Anterior cingulate cortex (tissue), 58 donors: ENCODE measurements at places on chromosomes 13 and 19.

DNA sequence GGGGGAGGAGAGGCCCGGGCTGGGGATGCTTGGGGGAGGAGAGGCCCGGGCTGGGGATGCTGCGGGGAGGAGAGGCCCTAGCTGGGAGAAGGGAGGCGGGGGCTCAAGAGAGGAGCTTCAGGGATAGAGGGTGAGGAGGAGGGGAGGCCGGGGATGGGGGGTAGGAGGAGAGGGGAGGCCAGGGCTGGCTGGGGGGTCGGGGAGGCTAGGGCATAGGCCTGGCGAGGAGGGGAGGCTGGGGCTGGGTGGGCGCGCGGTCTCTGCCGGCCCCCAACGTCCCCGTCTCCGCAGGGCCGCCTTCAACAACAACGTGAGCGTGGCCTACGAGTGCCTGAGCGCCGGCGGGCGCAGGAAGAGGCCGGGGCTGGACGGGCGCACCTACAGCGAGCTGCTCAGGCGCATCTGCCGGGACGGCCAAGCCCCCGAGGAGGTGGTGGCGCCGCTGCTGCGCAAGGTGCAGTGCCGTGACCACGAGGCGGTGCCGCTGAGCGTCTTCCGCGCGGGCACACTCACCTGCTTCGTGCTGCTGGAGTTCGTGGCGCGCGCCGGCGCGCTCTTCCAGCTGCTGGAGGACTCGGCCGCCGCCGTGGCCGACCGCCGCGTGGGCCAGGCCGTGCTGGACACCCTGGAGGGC lies 11.4 kb downstream of the TPGS1 start:
- no peak for DNase-seq

GRCh38 chr19:52140032-52140710 lies 433 bp upstream of the ZNF616 start:
- no peak for DNase-seq

GRCh38 chr13:110445183-110445582 lies 116.3 kb downstream of the RAB20 start:
- no peak for DNase-seq

DNA sequence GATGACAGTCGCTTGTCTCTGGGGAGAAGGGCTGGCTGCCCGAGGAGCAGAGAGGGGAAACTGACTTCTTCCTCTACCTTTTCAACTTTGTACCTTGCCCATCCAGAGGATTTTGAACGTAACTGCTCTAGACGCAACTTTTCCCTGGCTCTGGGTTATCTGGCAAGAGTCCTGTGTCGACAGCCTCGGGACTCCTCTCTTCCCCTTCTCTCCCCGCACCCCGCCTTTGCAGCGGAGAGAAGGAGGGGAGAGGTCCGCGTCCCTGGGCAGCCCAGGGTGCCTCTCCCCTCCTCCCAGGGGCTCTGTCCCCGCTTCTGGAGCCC lies 574 bp downstream of the SH3GL1 start:
- DNase-seq = no peak

DNA sequence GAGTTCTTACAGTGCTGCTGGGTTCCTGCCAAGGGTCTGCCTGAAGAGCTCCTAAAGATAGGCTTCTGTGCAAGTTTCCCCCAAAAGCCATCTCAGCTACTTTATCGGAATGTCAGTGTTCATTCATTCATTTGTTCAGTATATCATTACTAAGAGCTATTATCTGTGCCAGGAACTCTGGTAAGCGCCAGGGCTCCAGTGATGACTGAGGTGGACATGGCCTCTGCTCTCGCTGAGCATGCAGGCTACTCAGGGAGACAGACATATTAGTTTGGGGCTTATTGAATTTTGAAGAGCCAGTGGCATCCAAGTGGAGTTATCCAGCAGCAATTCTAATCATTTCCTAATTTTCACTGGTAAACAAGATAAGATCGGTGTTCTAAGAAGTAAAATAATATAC lies 65.8 kb downstream of the DGKH start:
- DNase-seq = no peak

GRCh38 chr13:23848019-23848418 lies 41.2 kb downstream of the MIPEP start:
- DNase-seq = no peak

GRCh38 chr19:14476673-14477401 lies 1.7 kb upstream of the PTGER1 start:
- DNase-seq = no peak

DNA sequence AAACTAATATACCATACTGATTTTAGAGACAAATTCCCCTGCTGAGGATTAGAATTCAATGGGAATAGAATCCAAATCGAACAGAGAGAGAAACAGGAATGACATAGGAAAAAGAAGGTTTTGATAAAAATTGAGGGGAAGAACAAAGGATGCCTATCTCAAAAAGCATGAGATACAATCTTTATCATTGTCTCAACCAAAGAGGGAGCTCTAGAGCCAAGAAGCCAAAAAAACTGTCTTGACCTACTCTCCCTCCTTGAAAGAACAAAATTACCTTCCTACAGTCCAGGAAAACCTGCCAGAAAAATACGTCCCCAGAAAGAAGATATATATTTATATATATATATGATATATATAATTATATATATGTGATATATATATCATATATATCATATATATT lies 39.2 kb upstream of the MIR17HG start:
- no peak for DNase-seq

DNA sequence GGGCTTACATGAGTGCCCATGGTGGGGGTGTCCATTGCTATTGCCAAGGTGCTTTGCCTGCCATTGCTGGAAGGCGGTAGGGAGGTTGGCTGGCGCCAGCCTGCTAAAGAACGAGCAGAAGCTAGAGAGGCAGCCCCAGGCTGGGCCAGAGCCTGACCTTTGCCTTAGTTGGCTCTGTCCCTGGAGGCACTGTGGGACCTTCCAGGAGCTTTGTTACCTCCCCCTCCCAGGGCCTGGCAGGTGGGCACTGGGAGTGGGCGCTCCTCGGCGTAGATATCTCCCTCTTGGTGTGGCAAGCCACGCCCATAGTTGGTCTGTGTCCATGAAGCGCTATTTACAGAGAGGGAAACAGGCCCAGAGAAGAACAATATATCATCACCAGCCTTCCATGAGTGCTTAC lies 2.3 kb upstream of the SLC25A42 start:
- DNase-seq = peak; percentile 52

DNA sequence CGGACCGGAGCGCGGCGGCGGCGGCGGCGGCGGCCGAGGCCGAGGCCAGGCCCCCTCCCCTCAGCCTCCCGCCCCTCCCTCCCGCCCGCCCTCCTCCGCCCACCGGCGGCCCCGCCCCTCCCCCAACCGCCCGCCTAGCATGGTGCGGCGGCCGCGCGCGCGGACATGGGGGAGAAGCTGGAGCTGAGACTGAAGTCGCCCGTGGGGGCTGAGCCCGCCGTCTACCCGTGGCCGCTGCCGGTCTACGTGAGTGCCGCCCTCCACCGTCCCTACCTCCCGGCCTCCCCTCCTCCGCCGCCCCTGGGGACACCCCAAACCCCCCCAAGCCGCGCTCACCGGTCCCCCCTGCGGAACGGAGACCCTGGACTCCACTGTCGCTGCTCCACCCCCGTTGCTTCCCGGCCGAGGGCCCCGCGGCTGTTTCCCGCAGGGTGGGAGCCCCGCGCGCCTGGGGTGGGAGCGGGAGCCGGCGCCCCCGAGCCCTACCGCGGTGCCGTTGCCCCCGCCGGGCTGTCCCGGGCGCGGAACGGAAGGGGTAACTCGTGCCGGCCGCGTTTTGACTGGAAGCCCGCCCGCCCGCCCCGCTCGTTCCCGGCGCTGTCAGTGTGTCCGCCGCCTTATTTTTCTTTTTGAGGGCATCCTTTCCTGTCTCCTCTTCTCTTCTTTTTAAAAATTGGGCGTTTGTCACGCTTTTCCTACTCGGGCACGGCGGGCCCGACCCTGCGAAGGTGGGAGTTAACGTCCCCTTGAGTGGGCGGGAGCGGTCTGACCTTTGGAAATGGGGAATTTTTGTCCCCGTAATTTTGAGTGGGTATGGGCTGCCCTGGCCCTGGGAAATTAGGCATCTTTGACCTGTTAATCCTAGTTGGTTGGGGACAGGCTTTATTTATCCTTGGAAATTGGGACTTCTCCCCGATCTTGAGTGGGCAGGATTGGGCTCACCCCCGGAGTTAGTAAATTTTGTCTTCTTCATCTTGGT lies 576 bp downstream of the DOT1L start:
- DNase-seq = no peak

- peak; percentile 62 for DNase-seq
These were observed 2.1 kb upstream of the CIRBP start for GRCh38 chr19:1266916-1267476.

DNA sequence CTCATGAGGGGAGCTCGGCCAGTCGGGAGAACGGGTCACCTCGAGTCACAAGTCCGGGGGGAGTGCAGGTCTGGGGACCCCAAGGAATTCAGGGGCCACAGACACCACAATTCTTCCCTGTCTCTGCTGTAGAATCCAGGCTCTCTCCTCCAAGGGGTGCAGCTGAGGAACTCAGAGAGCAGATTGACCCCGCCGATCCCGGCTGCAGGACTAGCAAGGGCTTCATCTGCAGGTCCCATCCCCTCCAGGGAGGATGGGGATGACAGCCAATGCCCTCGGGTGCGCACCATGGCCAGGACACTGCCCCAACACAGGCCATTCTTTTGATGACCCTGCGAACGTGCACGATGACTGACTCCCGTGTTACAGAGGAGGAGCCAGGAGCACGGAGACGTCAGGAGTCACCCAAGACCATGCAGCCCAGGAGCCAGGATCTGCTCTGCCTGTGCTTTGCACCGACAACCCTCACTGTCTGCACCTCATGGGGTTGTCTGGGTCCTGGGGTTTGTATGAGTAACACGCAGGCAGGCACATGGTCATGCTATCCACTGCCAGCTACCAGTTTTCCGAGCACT lies 48.5 kb upstream of the TUBGCP3 start:
- DNase-seq = no peak

DNA sequence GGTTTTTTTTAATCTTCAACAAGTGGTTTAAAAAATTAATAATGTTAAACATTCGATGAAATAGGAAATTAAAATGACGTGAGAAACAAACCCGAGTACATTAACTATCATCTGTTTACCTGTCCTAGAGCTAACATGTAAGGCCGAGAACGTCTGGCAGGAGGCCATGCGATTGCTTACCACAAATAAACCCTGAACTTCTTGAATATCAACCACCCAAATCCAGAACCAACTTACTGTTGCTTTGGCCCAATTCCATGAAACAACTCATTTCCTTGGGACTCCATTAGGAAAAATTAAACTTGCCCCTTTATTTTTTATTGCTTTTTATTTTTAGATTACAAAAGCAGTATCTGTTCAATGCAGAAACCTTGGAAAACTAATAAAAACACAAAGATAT lies 228.9 kb upstream of the IRS2 start:
- no peak for DNase-seq
